ENCODE measurements at places on chromosomes 2 and 18.

DNA sequence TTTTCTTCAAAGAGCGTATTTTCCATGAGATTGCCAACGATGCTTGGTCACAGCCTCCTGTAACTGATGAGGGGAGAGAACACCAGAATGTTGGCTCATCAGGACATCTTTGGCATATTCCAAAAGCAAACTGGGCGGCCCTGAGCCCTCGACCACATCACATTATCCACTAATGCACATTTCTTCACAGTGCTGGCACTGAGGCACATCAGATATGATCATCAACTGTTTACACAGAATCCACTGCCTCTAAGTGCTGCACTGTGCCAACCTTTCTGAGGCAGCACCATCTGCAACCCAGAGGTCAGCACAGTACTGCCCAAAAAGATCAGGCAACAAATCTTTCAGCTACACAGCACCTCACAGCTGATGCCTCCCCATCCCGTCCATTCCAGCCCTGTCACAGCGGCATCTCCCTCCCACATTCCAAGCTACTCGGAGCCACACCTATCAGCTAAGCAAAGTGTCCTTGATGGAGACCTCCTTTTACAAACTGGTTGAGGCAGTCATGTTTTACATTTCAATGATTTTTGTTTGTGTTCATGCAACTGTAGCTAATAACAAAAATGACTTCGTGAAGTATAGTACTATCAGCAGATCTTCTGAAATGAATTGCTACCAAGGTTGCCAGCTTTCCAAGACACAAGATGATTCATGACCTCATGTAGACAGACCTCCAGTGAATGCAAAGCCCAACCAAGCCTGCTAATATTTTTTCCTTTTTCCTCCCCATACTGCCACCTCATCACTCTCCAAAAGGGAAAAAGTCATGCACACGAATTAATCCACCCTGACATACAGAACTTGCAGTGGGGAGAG is 32.3 kb downstream of the MYO5B start:
- DNase-seq: no peak

- no peak for DNase-seq
These were observed 28.0 kb upstream of the SLC35F6 start for GRCh38 chr2:26735883-26736588.

- no peak for DNase-seq
These were observed 108.4 kb downstream of the MEIS1 start for GRCh38 chr2:66543257-66543767.

DNA sequence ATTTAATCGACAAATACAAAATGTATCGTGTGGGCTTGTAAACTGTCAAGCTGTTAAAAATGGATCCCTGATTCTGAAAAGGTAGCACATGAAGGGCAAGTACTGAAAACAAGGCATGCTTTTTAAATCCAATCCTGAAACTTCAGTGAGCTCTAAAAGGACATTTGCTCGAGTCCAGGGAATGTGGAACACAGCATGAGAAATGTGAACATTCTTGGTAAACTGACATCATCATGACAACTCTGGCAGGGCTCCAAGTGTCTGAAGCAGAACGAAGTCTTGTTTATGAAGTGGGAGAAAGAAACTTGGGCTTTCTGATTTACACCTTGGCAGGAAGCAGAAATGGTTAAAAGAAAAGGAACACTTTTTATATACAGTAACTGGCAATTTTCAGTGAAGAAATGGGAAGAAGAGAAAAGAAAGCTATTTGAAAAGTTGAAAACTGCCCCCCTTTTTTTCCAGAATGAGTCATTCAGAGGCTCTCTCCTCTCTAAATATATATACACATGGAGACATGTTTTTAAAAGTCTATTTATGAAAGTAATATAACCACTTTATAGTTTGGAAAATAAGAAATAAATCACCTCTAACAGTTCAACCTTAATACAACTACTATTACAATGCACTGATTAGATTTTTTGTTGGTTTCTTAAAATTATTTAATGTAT is 120.8 kb downstream of the GAREM1 start:
- peak; percentile 94 for DNase-seq

- DNase-seq: no peak
These were observed 72.1 kb downstream of the COL6A3 start for GRCh38 chr2:237341872-237342271.

DNA sequence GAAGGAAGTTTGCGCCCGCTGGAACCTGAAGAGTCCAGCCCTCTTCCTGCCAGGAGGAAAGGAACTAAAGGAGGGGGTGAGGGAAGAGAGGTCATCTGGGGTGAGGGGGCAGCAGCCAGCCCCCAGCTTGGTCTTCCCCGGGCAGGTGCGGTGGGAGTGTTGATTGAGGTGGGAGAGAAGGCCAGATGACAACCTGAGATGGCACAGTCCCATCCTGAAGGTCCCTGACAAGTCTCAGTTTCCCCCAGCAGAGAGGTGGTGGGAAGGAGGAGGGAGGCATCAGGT is 240.9 kb downstream of the HAUS1 start:
- no peak for DNase-seq

- DNase-seq: peak; percentile 40
These were observed 413.0 kb downstream of the MTX2 start for GRCh38 chr2:176682278-176682677.

DNA sequence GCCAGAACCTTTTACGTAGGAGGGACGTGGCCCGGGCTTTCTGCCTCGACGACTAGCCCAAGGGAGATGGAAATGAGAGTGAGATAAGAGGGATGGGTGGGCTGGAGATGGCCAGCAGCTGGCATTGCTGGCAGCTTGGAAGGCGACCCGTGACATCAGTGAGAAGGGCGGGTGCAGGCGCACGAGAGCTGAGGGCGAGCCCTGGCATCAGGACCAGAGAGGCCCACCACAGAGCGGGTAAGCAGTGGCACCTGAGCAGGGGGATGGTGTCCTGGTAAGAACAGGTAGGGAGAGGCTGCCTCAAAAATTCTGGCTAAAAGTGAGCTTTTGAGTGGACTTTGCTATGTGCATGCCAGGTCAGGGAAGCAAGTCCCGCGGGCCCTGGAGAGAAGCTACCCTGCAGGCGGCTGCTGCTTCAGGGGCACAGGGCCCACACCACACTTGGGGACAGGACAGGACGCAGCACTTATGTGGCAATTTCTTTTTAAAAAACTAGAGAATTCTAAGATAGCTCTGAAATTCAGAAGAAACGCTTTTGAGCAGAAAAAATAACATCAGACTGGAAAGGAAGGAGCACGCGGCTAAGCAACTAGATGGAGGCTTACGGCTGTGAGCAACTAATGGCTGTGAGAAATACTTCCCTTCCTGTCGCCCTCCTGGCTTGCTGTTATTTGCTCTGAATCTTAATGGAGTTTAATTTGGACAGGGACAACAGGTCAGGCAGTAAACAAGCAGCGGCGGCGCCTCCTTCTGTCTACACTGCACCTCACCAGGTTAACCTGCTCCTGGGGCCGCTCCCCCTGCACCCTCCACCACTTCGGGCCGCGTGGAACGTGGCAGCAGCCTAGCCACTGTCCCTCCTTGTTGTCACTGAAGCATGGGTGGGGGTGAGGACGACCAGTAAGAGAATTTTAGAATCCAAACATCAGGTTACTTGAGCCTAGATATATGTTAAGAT is 20.5 kb downstream of the THAP4 start:
- DNase-seq: no peak

DNA sequence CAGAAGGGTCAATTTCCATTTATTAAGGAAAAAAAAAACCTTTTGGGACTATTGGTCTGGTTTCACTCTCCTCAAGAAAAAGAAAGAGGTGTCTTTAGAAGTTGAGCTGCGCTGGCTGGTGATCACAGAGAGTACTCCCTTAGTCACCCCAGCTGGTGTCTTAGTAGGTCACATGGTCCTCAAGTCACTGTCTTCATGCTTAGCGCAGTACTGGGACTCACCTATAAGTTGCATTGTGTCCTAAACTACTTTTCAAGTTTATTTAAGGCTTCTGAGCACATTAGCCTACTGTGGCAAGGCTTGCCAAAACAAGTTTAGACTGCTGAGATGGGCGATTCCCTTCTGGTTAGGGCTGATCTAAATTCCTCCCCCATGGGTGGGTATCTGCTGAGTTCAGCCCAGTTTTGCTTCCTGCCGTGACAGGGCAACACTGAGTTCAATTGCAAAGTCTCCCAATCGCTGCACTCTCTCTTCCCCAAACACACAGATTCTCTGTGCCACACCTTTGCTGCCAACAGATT is 824.9 kb upstream of the CRIM1 start:
- no peak for DNase-seq

DNA sequence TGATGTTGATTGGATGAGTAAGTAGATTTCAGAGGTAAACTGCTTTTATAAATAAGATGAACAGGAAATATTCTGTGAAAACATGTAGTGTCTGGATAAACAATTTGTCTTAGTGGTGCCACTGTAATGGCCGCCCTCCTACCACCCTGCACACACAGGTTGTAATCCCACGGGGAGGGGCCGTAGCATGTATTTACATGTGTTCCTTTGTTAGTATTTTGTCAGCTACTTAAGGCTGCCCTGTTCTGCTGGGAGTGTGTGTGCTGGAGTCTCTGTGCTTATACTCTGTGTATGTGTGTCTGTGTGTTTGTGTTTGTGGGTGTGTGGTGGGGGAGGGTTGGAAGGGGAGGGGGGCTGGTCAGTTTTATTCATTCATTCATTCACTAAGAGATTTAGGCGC is 5.1 kb downstream of the TSHZ1 start:
- DNase-seq: no peak

DNA sequence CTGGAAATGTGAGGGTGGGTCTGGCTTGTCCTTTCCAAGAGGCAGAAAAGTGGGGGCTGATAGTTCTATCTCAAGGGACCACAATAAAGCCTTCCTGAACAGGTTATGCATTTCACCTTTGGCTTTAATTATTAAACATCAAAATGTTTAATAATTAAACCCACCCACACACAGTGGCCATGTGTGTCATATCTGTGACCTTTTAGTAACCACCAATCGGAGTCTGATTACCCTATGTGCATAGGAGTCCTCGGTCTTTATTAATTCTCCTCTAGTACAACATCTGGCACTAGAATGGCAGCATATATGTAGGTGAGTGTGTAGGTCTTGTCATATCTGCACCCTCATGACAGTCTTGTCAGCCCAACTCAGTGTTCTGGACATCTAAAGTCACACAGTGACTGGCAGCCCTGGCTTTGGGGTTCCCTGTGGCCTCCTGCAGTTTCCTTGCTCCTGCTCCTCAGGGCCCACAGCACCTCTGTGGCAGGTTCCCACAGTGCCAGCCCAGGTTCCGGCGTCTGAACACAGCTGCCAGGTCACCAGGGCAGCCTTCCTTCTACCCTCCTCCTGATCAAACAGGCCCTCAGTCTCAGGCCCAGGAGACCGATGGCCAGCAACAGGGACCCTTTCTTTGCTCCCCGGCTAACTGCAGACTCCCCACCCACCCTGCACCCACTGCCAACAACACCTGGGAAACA is 100.9 kb downstream of the MTCL1 start:
- no peak for DNase-seq

DNA sequence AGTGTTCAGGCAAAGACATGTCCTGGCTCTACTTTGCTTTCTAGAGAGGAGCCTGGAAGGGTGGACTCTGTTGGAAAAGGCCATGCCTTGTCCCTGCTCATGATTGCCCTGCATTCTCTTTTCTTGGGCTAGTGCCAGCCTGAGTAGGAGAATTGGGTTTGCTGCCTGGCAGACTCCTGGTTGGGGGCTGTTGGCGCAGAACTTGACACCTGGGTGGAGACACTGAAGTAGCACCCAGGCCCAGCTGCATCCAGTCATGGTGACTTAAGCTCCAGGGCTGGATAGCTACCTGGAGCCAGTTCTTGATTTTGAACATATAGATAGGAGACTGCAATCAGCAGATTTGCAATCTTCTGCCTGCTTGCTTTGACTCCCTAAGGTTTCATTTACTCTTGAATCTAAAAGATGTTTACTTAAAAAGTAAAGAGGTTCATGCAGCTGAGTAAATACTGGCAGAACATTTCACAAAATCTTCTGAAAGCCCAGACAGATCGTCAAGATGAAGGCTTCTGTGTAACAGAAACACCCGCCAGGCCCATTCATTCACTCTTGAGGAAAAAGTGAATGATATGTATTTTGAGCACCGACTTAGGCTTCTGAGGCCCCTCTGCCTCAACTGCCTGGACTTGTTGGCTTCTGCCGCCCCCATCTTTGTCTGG is 38.0 kb upstream of the YWHAQ start:
- DNase-seq: no peak

DNA sequence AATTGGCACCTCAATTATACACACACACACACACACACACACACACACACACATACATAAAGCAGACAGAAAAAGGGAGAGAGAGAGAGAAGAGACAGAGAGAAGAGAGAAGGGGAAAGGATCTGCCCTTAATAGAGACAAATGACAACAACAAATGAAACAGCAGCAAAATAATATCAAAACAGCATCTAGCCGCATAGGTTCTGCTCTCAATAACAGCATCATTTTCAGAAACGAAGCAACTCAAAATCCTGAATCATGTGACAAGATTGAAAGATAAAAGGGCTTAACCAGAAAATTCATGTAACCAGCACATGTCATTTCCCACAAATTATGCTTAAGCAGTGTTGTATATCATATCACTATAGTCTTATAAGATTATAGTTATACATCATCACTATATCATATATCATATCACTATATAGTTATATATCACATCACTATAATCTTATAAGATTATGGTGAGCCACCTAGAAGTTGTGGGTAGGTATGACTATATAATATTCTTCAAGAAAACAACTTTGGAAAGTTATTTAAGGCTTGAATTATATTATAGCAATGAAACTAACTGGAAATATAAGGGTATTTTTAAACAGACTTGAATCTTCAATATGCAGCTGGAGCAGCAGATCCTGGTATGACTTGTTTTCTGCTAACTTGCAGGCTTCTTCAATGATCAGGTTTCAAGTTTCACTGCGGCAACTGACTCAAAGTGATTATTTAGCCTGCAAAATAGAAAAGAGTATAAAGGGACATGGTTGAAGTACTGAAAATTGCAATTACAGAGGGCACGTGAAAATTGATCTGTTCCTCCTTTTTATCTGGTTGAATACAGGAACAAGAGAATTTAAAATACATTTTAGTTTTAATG is 16.1 kb upstream of the VPS54 start:
- no peak for DNase-seq

DNA sequence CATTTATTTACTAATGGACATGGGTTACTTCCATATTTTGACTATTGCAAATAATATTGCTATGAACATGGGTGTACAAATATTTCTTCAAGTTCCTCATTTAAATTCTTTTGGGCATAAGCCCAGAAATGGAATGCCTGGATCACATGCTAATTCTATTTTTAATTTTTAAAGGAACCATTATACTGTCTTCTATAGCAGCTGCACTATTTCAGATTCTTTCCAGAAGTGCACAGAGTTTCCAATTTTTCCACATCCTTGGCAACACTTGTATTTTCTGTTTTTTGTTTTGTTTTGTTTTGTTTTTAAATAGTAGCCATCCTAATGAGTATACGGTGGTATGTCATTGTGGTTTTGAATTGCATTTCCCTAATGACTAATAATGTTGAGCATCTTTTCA is 8.5 kb upstream of the RALBP1 start:
- no peak for DNase-seq

DNA sequence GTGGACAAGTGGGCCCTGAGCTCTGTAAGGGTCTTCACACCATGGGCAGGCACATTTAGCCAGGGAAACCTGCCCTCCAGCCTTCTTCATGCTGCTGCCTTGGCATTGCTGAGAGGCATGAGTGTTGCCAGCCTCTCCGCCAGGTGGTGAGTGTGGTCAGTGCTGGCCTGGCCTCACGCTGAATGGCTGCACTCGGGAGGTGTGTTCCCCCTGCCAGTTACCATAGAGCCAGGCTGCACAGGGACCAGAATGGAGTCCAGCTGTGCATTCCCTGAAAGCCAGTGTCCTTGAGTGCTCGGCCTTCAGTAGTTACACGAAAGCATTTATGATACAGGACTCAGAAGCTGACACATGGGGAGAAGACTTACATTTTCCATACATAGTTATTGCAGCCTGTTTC is 139.7 kb downstream of the ATP9B start:
- DNase-seq: no peak

GRCh38 chr18:48138210-48138609 is 207.8 kb upstream of the SMAD2 start:
- DNase-seq: no peak
